ENCODE measurements at places on chromosomes 3 and 15. TPM values are rescaled to one million over a fixed set of nuclear protein-coding genes. Genes with fewer than 3 reads are reported as not detected.

DNA sequence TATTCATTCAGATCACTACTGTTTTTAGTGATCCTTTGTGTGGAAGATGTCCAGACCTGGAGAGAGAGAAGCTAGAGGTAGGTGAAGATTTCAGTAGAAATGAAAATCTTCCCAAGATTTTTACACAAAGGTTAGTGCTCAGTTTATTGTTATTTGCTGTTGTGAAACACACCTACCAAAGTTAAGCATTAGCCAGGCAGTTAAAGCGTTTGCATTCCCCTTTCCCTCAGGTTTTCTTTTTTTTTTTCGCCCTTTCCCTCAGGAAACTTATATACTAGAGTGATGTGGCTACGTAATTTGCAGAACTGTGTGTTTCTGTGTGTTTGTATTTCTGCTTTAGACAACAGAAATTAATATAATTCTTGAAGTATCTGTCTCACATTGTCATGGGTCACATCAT lies 34.5 kb downstream of the USP3 start:
- DNase-seq: no peak

GRCh38 chr3:53881691-53882593 lies at the start of gene ACTR8:
TSS of gene ACTR8 (minus strand) at chr3:53882152. CDS start at chr3:53882101, 51 bp downstream.
- DNase-seq: peak; percentile 82

DNA sequence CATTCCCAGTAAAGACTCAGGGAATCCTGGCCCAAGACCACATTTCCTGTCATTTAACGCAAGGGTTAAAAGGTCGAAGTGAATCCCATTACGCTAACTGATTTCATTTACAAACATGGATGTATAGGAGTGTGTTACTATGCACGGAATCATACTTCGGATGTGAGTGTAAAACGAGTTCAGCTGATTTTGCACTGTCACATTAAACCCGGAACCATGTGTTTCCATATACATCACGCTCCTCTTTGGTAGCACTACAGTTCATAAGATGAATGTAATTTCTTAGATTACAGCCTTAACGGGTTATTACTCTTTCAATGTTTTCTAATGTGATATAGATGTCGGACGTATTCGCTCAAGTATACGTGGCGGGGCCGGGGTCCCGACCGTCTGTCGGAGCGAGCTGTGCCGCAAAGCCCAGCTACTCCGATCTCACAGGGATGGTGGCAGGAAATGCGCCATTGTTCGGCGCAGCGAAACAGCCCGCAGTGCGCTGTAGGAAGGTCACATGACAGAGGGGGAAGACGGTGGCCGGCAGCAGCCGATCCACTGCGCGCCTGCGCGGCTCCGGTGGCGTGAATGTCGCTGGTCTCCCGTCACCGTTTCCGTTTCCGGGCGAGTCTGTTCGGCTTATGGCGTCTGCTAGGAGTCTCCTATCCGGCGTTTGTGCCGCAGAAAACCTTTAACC lies 97.3 kb downstream of the NPAP1 start:
- peak; percentile 61 for DNase-seq

DNA sequence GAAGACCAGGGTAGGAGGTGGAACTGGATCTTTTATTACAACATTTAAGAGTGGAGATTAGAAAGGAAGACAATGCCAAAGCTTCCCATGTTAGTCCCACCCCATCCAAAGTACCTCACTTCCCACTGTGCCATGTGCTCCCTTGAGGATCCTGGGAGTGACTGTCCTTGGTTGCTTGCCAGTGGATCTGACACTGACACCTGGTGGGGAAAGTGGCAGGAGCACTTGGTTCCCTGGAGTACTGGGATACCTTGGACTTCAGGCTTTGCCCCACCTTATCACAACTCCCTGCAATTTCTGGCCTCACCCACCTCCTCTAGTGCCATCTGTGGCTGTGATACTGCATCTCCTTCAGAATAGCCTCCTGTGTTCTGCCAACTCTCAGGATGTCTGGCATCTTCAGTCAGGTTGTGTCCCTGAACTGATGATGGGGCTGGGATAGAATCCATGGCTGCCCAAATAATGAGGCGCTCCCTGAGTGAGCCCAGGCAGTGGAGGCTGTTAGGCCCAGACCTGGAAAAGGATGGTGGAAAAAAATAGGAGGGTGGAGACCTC lies 1.3 kb downstream of the ELL3 start:
- DNase-seq: no peak

Gene DZIP3
- 14.3 TPM for polyA plus RNA-seq

GRCh38 chr3:122405015-122405414 lies 10.8 kb downstream of the WDR5B start:
- no peak for DNase-seq

DNA sequence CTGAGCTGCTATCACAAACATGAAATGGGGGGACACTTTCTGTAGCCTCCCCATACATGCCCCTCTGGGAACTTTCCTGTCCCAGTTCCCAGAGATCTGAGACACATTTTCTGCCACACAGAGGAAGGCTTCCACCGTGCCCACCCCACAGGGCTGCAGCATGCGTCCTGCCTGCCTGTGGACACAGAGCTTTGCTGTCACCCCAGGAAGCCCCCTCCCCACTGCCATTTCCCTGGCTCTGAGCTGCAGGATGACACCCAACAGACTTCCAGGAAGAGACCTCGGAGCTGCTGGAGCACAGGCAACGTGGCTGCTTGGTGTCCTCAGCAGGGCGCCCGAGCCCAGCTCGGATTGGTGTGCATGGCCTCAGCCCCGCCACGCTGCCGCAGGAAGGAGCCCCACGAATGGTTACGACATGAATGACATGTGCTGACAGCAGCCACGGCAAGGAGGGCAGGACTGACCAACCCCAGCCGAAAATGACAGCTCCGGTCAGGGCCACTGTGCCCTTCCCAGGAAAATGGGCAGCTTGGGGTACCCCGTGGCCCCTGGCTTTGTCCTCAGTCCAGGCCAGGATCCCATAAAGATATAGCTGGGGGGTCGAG lies 81.3 kb downstream of the VGLL4 start:
- no peak for DNase-seq

Data from CD8-positive, alpha-beta memory T cell (primary cell).